ENCODE measurements at places on chromosomes 1 and 21. TPM values are rescaled to one million over a fixed set of nuclear protein-coding genes. Genes with fewer than 3 reads are reported as not detected.

GRCh38 chr1:33117440-33118085, 36.6 kb downstream of the AZIN2 start:
- no peaks in the 10 kb centered on the region for H3K4me1 ChIP-seq
- H3K36me3 ChIP-seq = no peaks in the 10 kb centered on the region
- H3K27ac ChIP-seq = no peak overlapping the region
- no peak overlapping the region for H3K4me3 ChIP-seq
- H3K27me3 ChIP-seq = no peaks in the 10 kb centered on the region
- no peak for DNase-seq

GRCh38 chr1:42385283-42385682, 4.7 kb downstream of the RIMKLA start:
- no peaks in the 10 kb centered on the region for H3K27me3 ChIP-seq
- DNase-seq = no peak
- no peak overlapping the region for H3K27ac ChIP-seq
- peaks cover 8% of the 10 kb centered on the region for H3K4me1 ChIP-seq
- H3K4me3 ChIP-seq = no peak overlapping the region

DNA sequence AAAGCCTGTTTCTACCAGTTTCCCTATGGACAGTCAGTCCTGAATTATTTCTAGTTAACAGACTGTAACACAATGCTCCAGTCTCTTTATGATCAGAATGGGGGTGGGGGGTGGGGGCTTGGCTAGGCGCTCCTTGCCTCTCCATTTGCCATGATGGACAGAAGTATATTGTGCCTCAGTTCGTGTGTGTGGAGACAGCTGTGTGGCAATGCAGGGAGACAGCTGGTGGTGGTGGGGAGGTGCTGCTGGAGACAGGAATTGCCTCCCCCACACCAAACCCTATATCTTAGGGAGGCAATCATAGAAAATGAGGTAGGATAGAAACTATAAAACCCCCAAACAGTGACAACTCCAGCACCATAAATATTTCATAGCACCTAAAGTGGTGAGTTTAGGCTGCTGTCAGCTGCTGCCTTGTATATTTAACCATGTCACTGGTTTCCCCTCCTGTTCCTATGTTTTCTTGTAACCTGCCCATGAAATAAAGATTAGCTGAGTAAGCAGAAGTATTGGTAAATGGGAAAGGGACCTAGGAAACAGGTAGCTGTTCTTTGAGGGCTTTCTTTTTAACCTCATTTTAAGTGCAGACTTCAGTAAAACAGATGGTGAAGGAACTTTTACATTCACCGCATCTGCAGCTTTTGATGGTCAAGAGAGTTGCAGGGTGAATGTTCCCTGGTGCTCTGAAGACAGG, 3.4 kb downstream of the PLXNA2 start:
- peak; percentile 30 for DNase-seq
- H3K4me3 ChIP-seq = no peak overlapping the region
- no peaks in the 10 kb centered on the region for H3K36me3 ChIP-seq
- peak overlapping the region; percentile 46 for H3K27ac ChIP-seq
- no peaks in the 10 kb centered on the region for H3K27me3 ChIP-seq

DNA sequence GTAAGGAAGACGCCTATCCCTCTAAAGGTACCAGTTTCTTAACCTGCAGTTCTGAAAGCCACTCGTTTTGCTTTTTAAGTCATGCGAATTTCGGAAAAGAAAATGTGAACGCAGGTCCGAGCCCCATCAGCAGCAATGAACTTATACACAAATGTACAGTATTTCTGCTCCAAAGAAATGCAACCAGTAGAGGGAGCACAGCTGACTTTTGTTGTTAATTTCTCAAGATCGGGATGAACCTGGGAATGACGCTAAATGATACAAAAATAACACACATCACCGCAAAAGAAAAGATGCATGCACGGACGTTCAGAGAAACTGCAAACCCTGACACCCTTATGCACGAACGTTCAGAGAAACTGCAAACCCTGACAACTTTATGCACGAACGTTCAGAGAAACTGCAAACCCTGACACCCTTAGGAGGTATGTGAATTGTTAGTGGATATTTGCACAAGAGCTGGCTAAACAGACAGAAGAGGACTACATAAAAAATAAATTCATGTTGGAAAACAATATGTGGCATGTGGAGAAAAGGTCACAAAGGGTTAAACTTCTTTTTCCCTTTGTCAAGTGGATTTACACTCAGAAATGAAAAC, 3.5 kb upstream of the TIAM1 start:
- no peak overlapping the region for H3K4me3 ChIP-seq
- H3K4me1 ChIP-seq = no peaks in the 10 kb centered on the region
- peaks cover 9% of the 10 kb centered on the region for H3K27me3 ChIP-seq
- no peak for DNase-seq

GRCh38 chr1:108064255-108064654, 99.3 kb upstream of the VAV3 start:
- no peaks in the 10 kb centered on the region for H3K27me3 ChIP-seq
- no peaks in the 10 kb centered on the region for H3K36me3 ChIP-seq
- no peak for DNase-seq
- H3K27ac ChIP-seq = no peak overlapping the region
- no peaks in the 10 kb centered on the region for H3K4me1 ChIP-seq

DNA sequence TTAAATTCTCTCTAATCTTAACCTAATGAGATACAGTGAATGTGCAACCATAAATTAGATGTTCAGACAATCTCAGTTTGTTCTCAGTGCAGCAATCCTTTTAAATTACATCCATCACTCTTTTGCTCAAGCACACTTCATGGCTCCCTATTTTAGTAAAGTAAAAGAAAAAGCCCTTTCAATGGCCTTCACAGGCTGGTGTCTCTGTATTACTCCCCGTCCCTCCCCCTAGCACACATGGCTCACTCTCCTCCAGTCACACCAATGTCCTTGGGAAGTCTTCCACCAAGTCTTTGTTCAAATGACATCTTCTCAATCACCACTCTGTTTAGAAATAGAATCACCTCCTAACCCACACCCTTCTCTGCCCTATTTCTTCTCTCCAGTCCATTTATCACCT, 60.3 kb upstream of the RGS7 start:
- no peak for DNase-seq
- H3K4me3 ChIP-seq = no peak overlapping the region
- peaks cover 5% of the 10 kb centered on the region for H3K27me3 ChIP-seq
- H3K4me1 ChIP-seq = no peaks in the 10 kb centered on the region
- H3K36me3 ChIP-seq = no peaks in the 10 kb centered on the region

DNA sequence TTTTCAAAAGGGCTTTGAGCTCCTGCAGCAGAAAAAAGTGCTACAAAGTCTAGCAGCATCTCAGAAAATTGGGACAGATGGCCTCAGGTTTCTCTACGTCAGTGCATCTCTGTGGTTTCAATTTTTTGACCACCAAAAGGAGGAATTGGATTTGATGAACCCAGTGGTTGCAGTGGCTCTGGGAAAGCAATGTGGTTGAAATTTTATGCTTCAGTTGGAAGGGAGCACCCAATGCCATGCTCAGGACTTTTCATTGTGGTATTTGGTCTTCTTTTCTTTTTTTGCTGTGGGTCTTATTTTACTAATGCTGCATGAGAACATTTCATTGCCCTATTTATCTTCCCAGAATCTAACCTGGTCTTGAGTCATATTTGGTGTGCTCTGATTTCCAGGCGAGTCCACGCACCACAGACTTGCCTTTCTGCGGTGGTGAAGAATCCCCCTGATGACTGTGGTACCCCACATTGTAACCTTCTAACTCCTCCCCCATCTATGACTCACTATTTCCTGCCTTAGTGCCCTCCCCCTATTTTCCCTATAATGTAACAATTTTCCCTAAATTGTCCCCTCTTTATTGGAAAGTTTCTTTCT, 56.7 kb downstream of the S1PR1 start:
- no peaks in the 10 kb centered on the region for H3K27me3 ChIP-seq
- H3K36me3 ChIP-seq = no peaks in the 10 kb centered on the region
- no peak overlapping the region for H3K4me3 ChIP-seq

GRCh38 chr1:161008869-161009510, 12.0 kb downstream of the F11R start:
- no peaks in the 10 kb centered on the region for H3K4me1 ChIP-seq
- no peaks in the 10 kb centered on the region for H3K36me3 ChIP-seq
- H3K27ac ChIP-seq = no peak overlapping the region
- no peak overlapping the region for H3K4me3 ChIP-seq
- no peak for DNase-seq
- no peaks in the 10 kb centered on the region for H3K27me3 ChIP-seq

- H3K36me3 ChIP-seq = no peaks in the 10 kb centered on the region
- no peak for DNase-seq
- no peak overlapping the region for H3K4me3 ChIP-seq
- no peaks in the 10 kb centered on the region for H3K27me3 ChIP-seq
Measured at GRCh38 chr1:187460093-187460492, 631.3 kb downstream of the PLA2G4A start.

- no peaks in the 10 kb centered on the region for H3K27me3 ChIP-seq
- H3K27ac ChIP-seq = peak overlapping the region; percentile 83
- no peak for DNase-seq
- no peaks in the 10 kb centered on the region for H3K4me1 ChIP-seq
Measured at GRCh38 chr1:225506727-225507126, 78.9 kb upstream of the LBR start.

Gene TDRD5
- polyA plus RNA-seq = 0.60 TPM

Gene OR2M3
- not detected for polyA plus RNA-seq

Gene PRPF38B
- 15.0 TPM for polyA plus RNA-seq
